ENCODE measurements at places on chromosomes 3 and 15.

DNA sequence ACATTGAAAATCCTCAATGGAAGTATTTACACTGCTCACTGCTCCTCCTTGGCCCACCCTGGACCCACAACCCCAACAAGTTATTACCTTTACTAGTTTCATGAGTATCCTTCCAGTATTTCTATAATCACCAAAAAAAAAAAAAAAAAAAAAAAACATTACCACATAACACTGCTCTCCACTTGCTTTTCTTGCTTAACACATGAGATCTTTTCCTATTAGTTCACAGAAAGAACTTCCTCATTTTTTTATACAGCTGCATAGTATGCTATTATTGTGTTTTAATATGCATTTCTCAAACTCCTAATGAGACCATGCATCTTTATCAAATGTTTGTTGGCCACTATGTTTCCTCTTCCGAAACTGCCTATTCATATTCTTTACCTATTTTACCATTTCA lies 14.6 kb downstream of the GABPB1 start:
- DNase-seq = no peak

DNA sequence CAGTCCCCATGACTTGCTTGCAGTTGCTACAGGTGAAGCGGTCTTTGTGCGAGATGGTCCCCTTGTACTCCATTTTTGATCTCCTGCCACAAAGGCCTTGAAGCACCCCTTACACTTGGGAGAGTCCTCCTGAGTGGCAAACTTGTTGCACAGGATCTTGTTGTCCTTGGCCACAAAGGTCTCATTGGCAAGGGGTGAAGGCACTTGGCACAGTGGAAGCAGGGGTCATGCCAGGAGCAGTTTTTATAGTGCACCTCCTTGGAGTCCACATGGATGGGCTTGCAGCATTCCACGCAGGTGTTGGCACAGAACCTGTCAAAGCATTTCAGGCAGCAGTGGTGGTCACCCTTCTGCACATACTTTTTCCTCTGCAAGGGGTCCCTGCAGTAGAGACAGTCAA lies 20.3 kb upstream of the SEC62 start:
- no peak for DNase-seq

DNA sequence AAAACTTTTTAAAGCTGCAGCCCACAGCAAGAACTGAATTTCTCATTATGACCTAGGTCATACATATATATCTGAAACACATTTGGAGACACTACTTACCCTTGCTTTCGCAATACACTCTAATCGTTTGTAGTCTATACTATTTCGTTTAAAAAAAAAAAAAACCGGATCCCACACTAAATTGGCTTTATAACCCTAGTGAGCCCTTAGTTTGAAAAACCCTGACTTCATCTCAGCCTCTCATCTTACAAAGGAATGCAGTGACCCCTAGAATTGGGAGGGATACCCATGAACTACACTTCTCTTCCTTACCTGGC lies 4.2 kb downstream of the RARRES1 start:
- DNase-seq = no peak

DNA sequence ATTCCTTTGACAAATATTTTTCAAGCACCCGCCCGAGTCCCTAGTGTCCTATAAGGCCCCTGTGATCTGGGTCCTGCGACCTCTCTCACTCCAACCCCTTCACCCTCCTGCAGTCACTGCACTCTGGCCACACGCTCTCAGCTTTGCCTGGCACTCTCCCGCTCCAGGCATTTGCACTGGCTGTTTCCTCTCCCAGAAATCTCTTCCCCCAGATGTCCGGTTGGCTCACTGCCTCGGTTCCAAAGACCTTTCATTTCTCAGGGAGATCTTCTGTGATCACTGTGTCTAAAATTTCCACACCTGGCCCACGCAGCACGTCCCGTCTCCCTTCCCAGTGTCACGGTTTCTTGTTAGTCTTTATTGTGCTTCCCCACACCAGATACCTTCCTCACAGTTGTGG lies 97.4 kb downstream of the WNT7A start:
- DNase-seq = no peak

DNA sequence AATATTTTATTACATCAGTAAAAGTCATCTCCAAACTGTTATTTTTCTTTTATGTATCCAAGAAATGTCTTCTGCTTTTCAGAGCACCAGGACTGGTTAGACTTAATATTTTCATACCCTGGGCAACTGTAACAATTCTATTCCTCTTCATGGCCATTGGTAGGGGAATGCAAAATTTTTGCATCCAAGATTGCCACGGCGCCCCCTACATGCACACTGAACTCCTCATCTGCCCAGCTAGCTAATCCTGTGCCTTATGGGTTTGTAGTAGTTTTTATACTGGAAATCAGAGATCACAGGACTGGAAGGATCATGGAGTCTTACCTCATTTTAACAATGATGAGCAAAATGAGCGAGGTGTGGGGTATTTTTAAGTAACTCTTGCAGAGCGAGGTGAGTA lies 74.2 kb downstream of the CRTC3 start:
- DNase-seq = no peak

DNA sequence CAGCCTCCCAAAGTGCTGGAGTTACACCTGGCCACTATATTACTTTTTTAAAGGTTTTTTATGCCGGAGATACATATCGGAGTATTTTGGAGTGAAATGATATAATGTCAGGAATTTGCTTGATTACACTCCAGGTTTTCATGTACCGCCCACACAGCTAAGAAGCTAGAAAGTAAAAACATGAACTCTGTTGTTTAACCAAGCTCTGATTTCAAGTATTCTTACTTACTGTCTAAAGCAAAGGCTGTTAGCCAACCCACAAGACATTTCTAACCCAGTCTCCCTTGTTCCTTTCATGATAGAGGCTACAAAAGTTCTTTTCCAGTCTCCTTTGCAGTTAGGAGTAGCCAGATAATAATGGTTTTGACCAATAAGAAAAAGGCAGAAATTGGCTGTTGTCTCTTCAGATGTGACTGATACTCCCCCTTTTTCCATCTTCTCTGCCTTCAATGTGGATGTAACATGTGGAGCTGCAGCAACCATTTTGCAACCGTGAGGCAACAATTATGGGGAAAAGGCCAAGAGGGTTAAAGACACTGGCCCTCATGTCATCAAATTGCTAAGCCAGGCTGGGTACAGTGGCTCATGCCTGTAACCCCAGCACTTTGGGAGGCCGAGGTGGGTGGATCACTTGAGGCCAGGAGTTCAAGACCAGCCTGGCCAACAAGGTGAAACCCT lies 6.1 kb upstream of the CP start:
- DNase-seq = no peak

DNA sequence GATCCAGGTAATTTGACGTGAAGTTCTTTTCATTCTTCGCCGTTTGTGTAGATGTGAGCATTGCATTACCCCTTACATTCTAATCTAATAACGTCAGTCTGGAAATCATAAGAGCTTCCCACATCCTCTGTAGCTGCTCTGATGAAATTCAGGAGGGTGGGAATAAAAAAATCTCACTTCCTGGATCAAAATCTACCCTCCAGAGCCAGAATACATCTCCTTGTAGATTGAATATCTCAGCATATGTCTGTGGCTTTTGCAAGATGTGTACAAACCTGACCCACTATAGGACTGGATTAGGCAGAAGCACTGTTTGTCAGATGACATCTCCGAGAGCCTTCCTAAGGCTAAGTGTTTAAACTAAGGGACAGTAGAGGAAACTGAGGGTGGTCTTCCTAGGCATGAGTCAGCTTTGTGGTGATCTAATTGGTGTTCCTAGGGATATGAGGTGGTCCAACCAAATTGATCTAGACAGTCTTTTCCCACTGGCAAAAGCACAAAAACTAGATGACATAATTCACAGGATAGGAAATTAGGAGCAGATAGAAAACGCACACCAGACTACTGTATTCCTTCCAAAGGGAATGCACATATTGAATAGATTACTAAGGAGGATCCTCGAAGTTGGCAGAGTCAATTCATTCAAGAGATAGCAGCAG lies 216.3 kb upstream of the LRTM1 start:
- DNase-seq = no peak

- DNase-seq = no peak
Measured at GRCh38 chr3:172591876-172592771, 68.9 kb upstream of the TNFSF10 start.

GRCh38 chr3:64318001-64318400 lies 92.7 kb upstream of the PRICKLE2 start:
- DNase-seq = no peak

GRCh38 chr3:32817257-32817557 lies 590 bp upstream of the TRIM71 start:
- DNase-seq = no peak

DNA sequence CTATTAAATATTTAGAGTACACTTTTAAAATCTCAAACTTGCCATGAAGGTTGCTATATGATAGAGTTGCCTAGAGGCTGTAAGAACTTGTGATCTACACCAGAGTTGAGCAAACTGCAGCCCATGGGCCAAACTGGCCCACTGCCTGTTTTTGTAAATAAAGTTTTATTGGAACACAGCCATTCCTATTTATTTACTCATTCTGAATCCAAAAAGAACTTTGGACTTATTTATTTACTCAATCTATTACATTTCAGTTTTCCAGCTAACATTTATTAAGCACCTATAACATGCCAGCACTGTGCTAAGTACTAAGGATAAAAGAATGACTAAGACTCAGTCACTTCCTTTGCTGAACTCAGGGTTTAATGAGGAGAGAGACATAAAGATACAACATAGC lies 403.6 kb downstream of the ERC2 start:
- DNase-seq = no peak

- peak; percentile 69 for DNase-seq
Measured at GRCh38 chr3:188979669-188980310, 192.0 kb upstream of the TPRG1 start.

DNA sequence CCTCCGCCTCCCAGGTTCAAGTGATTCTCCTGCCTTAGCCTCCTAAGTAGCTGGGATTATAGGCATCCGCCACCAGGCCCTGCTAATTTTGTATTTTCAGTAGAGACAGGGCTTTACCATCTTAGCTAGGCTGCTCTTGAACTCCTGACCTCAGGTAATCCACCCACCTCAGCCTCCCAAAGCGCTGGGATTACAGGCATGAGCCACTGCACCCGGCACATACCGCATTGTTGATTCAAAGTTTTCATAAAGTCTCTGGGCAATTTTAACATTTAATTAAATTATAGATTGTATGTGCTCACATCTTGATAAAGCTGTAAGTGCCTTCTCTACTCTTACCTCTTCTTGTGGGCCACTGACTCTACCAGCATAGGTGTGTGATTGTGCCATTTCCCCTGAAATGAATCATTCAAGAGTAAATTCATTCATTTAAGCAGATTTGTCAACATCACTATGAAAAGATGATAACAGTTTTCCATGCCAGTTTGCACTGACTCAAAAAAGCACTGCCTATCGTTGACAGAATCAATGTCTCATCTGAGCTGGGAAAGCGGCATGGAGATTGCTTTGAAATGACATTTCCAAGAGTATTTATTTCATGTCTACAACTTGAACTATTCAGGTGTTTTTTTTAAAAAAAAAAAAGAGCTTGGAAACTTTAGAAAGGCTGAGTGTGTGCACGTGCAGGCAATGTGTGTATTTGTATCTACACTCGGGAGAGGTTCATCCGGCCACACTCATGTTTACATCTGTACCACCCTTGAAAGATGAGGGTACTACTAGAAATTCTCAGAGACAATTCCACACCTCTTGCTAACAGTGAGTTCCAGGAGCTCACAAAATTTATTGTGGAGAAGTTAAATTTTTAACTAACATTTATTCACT lies 3.5 kb downstream of the BCL2A1 start:
- DNase-seq = no peak

- no peak for DNase-seq
Measured at GRCh38 chr15:57910672-57911071, 154.8 kb downstream of the ALDH1A2 start.

DNA sequence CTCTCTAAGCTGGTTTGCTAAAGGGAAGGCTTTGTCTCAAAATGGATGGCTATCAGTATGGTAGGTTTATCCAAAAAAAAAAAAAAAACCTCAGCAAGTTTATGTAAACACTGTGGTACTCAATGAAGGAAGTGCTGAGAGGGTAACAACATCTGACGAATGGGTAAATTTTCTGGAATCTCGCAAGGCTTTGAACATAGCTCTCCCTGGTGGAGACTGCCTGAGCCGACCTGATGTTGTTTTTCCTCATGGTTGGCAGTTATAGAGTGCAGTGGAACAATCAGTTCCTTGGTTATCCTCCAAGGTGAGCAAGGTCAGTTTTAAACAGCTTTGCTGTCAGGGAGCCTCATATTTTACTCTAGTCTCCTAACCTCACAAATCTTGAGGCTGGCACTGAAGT lies 94.6 kb downstream of the ZPLD1 start:
- peak; percentile 37 for DNase-seq

GRCh38 chr15:96896766-96897165 lies 566.3 kb downstream of the NR2F2 start:
- no peak for DNase-seq

GRCh38 chr15:69668039-69668705 lies 215.6 kb downstream of the RPLP1 start:
- DNase-seq = no peak

- DNase-seq = no peak
Measured at GRCh38 chr3:79928687-79929408, 161.1 kb upstream of the ROBO1 start.

GRCh38 chr15:45635191-45635638 lies 386 bp downstream of the SQOR start:
- DNase-seq = no peak

- DNase-seq = no peak
Measured at GRCh38 chr3:157718800-157719199, 215.6 kb upstream of the VEPH1 start.

- DNase-seq = no peak
Measured at GRCh38 chr15:40927495-40927872, 1.7 kb upstream of the DLL4 start.

DNA sequence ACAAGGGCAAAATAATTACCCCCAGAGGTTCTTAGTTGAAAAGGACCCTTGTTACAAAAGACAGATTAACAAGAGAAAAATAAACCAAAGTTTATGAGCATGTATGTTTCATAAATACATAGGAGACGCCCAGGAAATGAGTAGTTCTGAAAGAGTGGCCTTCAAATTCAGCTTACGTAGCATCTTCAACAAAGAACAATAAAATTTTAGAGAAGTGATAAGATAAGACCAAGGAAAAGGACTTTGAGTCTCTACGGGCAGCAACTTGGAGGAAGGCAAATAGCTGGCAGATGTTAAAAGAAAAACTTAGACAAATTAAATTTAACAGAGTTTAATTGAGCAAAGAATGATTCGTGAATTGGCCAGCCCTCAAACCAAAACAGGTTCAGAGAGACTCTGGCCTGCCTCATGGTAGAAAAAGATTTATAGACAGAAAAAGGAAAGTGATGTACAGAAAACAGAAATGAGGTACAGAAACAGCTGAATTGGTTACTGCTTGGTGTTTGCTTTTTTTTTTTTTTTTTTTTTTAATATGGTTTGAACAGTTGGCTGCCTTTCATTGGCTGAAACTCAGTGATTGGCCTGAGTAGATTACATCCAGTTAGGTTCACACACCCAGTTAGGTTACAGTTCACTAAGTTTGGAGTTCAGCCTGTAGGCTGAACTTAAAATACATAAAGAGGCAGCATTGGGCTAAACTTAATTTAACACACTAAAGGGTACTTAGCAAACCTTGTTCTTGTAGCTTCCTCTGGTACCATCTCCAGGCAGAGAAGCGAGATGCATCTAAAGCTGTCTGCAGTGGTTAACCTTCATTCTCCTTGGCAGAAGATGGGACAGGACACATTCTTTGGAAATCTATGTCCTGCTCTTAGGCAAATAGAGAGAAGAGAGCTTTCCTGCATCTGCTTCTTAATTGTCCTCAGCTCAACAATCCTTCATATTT lies 23.2 kb downstream of the C2CD4B start:
- DNase-seq = no peak
